Effector memory CD4-positive, alpha-beta T cell (primary cell): ENCODE measurements at places on chromosomes 11 and 22.

- DNase-seq: no peak
These were observed 20.6 kb downstream of the PARVA start for GRCh38 chr11:12397931-12398334.

DNA sequence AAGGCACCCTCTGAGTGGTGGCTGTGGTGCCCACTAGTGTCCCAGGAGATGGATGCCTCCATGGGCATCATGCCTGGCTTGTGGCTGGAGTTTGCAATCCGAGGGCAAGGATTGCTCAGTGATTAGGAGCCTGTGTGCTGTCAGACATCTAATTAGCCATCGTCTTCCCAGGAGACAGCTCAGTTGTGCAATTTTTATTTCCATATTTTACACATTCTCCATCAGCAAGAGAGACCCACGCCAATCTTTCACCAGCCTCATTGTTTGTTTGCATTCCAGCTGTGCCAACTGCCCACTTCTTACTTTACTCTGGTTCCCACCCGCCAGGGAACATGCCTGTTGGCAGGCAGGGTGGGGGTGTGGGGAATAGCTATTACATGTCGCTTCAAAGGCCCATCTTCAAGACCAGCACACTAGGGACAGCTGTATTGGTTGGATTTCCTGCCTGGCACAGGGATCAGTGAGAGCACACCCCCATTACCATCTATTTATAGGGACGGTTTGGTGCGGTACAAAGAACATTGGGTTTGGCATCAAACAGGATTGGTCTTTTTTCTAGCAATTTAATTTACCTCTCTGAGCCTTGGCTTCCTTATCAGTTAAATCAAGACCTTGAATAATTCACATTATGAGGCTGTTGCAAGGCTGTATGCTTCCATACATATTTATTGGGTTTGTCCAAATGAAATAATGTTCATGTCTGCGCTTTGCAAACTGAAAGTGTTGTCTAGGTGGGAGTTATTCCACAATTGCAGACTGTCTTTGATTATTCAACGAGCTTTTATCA is 80.7 kb upstream of the NAV2 start:
- no peak for DNase-seq

DNA sequence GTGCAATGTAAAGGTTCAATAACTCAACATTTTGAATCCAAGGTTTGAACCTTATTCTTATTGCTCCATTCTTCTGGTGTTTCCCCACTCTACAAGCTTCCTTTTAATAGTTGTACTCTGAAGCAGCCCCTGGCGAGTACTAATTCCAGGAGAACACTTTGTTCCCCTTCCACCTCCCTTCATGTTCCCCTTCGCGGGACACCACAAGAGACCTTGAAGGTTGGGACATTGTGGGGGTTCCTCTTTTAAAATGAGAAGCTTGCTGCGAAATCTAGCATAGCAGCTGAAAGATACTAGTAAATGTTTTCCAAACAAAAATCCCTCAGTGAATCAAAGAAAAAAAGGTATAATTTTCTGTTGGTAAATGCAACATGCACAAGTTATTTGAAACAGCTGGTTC is 626.3 kb upstream of the LRRC4C start:
- DNase-seq: no peak

GRCh38 chr11:133520707-133521106 is 11.6 kb downstream of the OPCML start:
- no peak for DNase-seq

DNA sequence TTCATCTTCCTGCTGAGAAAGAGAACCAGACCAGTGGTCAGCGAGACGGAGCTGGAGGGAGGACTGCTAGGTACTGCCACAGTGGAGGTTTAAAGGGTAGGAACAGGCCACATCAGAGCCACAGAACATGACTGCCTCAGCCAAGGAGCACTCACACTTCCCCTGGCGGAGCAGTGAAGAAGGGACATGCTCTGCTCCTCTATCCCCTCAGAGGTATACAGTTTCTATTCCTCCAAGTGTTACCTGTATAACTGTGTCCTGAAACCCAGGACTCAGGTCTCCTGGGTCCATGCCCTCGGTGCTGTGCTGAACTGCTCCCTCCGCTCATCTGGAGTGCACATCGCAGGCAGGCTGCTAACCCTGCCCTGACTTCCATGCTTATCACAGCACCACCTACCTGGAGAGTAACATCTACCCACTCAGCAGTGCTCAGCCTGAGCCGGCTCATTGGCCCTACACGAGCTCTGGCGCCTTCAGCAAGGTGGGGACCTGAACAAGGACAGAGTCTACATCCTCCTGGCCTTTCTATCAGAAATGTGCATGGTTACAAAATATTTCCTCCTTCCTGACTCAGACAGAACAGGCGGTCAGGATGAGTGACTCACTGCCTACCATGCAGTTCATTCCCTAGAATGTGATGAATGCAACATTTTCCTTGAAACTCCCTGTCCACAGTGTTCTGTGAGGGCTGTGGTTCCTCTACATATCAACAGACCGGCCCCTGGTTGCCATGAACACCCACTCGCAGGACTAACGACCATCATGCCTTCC is 52.9 kb downstream of the C11orf58 start:
- DNase-seq: no peak

DNA sequence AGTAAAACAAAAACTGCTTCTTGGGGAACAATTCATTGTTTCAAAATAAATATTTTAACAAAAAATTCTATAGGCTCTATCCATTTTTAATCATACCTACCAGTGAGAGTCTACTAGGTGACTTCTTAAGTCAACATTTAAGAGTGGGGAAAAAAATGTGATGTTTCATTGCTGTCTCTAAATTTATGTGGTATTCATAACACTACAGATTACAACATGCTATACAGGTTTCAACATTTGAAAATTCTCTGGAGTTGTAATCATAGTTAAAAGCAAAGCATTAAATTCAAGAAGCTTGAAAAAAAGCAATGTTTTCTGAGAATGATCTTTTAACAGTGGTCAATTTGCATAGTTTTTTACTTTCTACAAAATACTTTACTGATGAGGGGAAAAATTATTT is 18.3 kb downstream of the SBF2 start:
- no peak for DNase-seq

DNA sequence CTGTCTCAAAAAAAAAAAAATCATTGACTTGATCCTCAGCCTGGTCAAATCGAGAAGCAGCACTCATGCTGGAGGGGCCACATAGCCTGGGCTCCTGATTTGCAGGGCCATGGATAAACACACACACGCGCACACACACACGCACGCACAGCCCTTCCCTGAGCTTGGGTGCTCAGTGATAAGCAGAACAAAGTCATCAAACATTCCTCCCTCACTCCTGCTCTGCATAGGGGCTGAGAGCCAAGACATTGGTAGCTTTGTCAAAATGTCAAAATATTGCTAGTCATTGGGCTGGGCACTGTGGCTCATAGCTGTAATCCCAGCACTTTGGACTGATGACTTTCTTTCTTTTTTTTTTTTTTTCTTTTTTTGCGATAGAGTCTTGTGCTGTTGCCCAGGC is 34.0 kb upstream of the A4GALT start:
- DNase-seq: no peak

- no peak for DNase-seq
These were observed 13.7 kb upstream of the CSNK2A3 start for GRCh38 chr11:11366793-11367192.

DNA sequence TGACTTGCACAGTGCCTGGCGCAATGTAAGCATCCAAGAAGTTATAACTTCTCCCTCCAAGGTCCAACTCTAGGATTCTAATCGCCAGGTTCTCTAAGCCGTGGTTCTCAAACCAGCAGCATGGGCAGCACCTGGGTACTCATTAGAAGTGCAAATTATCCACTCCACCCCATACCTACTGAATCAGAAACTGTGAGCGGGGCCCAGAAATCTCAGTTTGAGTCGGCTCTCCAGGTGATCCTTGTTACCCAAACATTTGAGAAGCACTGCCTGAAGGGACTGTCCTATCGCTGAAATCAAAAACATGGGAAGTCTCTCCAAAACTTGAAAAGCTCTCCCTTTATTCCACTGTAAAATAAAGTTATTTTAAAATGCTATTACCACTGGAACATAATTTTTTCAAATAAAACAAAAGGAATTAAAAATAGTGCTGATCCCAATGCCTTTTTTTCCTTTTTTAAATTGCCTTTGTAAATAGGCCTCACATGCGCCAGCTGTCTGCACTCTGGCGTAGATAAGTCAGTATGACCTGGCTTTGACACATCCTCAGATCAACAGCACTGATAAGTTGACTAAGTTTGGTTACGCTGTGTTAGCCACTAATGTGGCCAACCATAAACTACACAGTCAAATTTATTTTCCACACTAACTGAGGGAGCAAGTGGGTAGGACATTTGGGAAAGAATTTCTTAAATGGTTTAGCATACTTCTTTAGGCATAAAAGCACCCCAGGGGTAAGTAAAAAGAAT is 8.4 kb upstream of the CTR9 start:
- peak; percentile 13 for DNase-seq

GRCh38 chr22:20224917-20225692 is 43.0 kb downstream of the RTN4R start:
- no peak for DNase-seq

DNA sequence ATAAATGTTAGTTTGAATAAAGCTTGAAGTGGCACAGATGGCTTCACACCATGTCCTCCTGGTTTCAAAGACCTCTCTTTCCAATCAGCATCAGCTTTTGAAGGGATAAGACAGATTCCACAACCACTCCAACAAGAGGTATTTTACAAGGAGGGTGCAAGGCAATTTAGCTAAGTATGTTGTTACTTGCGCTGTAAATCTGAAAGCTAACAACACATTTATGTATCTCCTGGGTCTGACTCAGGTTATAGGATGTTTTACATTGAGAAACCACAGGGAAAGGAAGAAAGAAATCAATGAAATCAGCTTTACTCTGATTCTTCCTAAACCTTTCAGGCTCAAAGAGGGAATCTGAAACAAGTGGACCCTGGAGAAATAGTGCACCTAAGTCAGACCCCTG is 12.1 kb downstream of the CWC15 start:
- DNase-seq: no peak

DNA sequence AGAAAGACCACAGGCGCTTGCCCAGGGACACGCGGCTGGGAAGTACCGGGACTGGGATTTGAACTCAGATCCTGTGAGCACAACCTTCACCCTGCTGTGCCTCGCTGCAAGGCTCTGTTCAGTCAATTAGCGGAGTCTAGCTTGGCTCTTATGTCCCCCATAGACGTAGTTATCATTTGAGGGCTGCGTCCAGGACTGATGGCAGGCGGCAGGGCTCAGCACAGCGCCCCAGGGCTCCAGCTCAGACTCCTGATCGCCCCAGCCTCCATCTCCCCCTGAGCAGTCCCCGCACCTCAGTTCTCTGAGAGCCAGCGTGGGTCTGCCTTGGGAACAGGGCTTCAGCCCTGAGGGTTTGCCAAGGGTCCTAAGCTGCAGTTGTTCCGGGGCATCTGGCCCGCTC is 19.8 kb downstream of the MRGPRG start:
- no peak for DNase-seq

GRCh38 chr11:72863091-72863490 is 48.9 kb downstream of the ATG16L2 start:
- DNase-seq: no peak

DNA sequence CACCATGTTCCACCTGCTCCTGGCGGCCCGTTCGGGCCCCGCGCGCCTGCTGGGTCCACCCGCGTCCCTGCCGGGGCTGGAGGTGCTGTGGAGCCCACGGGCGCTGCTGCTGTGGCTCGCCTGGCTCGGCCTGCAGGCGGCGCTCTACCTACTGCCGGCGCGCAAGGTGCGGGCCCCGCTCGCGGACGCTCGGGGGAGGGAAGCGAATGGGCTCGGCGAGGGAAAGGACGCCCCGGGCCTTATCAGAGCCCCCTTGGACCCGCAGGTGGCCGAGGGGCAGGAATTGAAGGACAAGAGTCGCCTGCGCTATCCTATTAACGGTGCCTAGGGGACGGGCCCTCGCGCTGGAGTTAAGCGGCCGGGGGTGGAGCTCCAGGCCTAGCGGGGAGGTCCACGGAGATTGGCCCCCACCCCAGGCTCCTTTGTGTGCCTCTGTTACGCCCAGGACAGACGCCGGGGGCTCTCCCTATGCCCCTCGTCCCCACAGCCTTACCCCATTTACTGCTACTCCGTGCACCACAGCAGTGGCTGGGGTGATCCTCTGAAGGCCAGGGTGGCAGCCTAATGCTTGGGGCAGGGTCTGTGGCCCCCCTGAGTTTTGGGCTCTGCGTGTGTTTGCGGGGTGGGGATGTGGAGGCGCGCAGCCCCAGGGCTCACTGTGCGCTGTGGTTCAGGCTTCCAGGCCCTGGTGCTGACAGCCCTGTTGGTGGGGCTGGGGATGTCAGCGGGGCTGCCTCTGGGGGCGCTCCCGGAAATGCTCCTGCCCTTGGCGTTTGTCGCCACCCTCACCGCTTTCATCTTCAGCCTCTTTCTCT is 1.1 kb downstream of the TM7SF2 start:
- peak; percentile 62 for DNase-seq

DNA sequence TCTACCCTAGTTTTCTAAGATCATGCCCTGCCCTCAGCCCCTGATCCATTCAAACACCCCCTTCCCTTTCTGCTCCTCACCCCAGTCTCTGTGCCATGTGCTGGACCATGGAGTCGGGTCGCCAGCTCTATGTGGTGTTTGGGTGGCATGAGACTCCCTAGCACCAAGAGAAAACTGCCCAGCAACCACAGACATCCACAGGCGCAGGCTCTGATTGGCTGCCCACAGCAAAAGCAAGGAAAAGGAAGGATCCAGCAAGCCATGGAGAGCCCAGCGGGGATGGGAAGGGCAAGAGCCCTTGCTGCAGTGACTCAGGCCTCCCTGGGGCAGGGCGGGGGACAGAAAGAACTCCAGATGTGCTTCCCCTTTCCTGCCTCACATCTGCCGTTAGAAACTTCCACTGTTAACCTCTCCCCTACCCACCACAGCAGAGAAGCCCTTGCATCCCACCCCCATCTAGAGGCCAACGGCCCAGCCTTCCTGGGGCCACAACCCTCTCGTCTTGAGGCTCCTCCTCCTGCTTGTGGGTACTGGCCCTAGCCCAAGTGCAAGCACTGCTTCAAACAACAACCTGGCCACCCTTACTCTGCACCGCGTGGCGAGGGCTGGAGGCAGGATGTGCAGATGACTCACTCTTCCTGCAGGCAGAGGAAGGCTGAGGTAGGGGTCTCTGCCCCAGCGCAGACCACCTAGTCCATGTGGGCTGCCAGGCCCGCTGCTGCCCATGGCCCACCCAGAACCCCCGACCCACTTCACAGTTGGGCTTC is 9.7 kb upstream of the AHNAK start:
- peak; percentile 76 for DNase-seq

DNA sequence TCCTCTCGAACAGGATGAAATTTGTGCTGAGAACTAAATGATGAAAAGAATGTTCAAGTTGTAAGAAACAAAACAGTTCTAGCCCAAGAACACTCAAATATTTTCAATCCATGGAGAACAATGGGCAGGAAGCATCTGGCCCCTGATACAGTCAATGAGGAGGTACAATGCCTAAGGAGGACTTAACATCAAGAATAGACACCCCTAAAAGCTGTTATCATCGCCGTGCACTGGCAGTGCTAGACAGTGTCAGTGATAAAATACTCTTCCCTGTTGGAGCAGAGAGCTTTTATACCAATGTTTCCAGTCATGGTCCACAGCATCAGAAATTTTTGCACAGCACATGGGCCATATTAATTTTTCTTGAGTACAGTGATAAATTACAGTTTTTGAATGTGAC is 20.2 kb upstream of the VSTM5 start:
- no peak for DNase-seq
